Progenitor cell of endocrine pancreas (in vitro differentiated cells): ENCODE measurements at places on chromosomes 7 and 10.

GRCh38 chr7:37540917-37541316, 92.3 kb upstream of the ELMO1 start:
- DNase-seq: no peak

GRCh38 chr7:32957326-32958045, at the start of gene FKBP9:
FKBP9 (plus strand) TSS chr7:32957440; CDS start chr7:32957574, 134 bp downstream.
- DNase-seq: peak; percentile 73

DNA sequence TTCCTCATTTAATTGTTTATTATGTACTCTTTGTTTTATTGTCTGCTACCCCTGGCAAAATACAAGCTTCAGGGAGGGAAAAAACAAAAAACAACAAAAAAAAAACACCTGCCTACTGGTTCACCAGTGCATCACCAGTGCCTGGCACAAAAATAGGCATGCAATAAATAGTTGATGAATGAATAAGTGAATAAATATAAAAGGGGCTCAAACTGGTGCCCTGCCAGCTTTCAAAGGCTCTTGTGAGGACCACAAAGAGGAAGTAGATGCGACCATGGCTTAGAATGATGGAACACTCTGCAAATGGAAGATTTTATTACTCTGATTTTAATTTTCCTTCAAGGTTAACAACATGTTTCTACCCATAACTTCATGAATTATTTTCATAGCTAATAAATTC, 213.0 kb upstream of the INHBA start:
- no peak for DNase-seq

DNA sequence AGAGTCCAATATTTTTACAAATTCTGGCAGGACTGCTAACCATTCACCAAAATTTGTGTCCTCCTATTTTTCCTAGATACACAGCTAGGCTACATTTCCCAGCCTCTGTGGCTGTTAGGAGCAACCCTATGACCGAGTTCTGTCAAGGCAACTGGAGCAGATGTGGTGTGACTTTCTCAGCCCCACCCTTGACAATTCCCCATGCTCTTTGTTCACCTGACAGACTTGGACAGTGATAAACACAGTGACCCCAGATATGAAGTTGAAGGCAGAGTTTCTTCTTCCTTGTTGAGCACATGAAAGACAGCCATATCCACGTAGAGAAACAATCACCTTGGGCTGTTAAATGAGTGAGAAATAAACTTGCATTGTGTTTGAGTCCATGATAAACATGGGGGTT, 1162.1 kb downstream of the SORCS3 start:
- no peak for DNase-seq

- DNase-seq: no peak
These were observed 2.7 kb downstream of the SEMA3A start for GRCh38 chr7:84191842-84192241.

- no peak for DNase-seq
These were observed 142.6 kb upstream of the TMEM196 start for GRCh38 chr7:19916046-19916445.

- no peak for DNase-seq
These were observed 84.1 kb downstream of the PTPRE start for GRCh38 chr10:127990846-127991542.

DNA sequence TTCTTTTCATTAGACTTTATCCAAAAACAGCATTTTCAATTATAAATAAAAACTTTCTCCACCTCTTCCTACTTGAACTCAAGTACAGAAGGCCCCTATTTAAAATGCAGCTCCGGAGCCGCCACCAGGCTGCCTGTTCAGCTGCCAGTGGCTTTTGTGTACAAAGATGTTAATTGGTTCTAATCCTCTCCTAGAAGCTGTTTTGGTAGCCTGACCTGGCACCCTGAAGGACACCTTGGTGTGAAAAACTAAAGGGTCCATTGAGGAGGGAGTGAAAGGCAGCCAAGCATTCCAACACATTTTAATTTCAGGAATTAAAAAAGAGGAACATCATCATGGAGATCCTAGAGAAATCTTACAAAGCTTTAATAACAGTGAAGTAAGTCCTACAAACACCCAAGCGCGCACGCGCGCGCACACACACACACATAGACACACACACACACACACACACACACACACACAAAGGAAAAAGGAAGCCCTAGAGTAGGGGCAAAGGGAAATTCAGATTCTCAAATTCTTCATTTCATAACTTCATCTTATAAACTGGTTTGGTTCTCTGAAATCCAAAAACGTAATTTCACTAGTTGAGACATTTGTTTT, 41.4 kb downstream of the VAX1 start:
- no peak for DNase-seq
